ENCODE measurements at places on chromosomes 4 and X.

- no peak for DNase-seq
These were observed 160.9 kb downstream of the SMIM20 start for GRCh38 chr4:26074712-26075430.

GRCh38 chr4:113147498-113148111 lies 98.2 kb downstream of the ANK2 start:
- no peak for DNase-seq

DNA sequence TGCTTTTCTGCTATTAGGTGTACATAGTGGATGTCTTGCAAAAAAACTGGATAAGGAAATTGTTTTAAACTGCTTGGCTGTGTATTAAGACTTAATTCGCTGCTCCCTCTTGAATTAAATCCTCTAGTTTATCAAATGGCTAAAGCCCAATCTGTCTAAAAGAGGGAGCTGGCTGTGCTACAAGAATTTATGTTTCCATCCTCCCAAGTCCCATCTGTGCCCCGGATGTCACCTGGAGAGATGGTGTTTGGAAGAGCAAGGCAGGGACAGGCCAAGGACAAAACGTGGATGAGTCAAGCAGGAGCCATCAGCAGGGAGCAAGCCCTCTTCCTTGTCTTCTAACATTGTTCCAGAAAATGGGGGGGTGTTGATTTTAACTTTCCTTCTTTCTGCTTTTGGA lies 171.3 kb upstream of the LCORL start:
- DNase-seq, result no peak

- DNase-seq, result no peak
These were observed 3.9 kb downstream of the MAML3 start for GRCh38 chr4:140149846-140150635.

- DNase-seq, result no peak
These were observed 44.3 kb upstream of the ARHGAP24 start for GRCh38 chr4:85430697-85431096.

DNA sequence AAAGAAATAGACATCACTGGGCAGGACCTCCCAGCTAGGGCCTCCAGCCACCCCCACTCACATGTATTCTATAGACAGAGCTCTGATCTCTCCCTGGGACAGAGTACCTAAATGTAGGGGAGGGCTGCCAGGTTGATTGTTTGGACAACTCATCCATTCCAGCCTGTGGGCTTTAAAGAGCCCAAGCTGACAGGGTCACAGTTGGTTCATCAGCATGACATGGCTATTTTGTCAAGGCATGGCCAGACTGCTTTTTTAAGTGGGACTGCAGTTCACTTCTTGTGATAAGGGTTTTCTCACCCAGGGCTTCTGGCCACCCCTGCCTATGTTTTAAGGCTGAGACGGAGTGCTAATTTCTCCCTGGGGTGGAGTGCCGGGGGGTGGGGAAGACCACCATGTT lies 63.3 kb downstream of the KLHL4 start:
- no peak for DNase-seq
